ENCODE measurements at places on chromosomes 13 and 19.

GRCh38 chr13:37074703-37075102, 15.2 kb upstream of the SUPT20H start:
- DNase-seq, result peak; percentile 16

DNA sequence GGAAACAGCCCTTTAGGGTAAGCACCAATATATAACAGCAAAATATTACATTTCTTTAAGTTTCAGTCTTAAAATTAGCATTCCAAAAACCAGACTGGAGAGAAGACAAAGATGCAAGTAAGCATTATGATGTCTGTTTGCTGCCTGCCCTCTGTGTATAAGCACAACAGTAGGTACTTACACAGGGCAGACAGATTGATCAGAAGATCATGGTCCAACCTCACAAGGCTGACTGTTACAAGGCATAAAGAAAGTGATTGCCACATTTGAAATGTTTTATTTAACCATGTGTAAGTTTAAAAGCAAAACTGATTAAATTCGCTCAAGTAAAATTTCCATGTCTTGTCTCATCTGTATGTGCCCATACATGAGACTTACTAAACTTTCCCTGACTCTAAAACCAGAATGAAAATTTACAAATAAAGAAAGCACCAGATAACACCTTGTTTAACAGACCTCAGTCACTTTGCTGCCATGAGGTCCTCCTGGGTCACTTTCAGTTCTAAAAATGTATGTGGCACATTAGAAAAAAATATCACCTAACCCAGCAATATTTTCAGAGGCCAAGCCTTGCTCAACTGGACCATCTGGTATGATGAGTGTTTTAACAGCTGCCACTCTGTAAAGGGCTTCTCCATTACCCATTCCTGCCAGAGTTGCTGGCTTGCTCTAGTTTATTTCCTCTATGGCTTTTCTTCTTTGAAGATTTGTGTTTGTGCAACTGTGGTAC, 297.0 kb downstream of the RBM26 start:
- no peak for DNase-seq

- DNase-seq, result no peak
These were observed 7.0 kb downstream of the CALM3 start for GRCh38 chr19:46608178-46608577.

DNA sequence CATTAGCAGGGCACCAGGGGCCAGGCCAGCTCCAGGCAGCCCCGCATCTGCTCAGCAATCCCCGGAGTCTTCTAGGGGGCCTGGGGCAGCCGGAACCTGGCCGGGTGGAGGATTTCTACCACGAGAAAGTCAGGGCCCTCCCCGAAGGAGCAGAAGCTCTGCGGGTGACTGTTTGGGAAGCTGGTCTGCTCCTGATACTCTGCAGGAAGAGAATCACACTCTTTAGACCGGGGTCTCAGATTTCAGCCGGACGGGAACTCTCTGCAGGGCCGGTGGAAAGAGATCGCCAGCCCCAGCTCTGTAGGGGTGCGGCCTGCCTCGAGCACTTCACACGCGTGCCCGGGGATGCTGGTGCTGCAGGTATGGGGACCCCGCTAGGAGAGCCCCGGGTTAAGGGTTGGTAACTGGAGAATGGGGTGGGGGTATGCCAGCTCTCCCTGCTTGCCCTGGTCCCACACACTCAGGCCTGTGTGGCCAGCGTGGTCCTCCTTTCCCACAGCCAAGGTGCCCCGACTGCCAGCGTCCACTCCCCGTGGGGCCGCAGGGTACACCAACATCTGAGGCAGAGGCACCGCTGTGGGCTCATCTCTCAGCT, 20.1 kb downstream of the RASA3 start:
- no peak for DNase-seq

DNA sequence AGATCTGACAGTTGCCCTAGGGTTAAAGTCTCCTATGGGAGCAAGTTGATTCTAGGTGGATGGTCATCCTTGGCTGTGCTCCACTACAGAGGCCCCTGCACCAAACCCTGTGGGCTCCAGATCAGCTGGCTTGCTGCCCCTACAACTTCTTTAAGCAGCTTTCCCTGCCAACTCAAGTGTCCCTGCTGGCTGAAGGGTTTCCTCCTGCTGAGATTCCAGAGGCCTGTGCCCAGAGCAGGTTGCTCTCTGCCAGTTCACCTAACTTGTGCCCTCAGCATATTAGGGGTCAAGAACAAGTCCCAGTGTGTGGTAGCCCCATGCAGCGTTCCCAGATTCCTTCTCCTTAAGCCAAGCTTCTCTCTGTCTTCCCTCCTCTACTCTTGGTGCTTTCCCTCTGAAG, 85.6 kb downstream of the ZMYM2 start:
- DNase-seq, result no peak

GRCh38 chr19:38587562-38587961, 30.2 kb downstream of the MAP4K1 start:
- DNase-seq, result no peak

- DNase-seq, result no peak
These were observed 43.5 kb upstream of the NPAS1 start for GRCh38 chr19:46975925-46976782.

GRCh38 chr19:855566-856120, 3.5 kb downstream of the ELANE start:
- DNase-seq, result no peak

DNA sequence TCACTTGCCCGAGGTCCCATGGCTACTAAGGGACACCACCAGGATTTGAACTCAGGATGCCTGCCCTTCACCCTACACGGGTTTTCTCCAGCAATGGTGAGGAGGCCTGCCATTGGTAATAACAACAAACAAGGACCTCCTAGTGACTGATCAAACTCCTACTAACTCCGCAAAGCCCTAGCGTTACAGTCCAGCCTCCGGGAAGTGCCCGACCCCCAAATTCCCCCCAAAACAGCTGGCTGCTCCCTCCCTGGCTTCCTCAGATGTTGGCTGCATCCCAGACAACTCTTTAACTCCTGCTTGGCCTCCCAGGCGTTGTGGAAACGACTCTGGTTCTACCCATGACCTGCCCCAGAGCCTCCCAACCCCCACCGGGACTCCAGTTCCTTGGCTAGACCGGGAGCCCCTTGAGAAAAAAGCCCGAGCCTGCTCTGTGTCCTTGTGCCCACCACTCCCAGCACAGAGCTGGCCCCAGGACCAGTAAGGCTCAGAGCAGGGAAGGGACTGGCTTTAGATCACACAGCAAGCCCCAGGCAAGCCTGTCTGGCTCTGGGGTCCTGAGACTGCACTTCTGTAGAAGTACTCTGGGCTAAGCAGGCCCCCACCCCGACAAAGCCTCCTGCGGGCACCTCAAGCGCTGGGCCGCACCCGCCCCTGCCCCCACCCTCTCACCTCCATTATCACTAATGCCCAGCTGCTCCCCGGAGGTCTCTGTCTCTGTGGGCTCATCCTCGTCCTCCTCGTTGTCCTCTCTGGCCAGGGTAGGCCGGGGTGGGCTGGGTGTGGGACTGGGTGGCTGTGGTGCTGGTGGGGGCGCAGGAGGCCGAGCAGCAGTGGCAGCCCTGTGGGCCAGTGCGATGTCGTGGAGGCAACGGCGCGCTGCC, 4.7 kb downstream of the AKT1S1 start:
- no peak for DNase-seq

DNA sequence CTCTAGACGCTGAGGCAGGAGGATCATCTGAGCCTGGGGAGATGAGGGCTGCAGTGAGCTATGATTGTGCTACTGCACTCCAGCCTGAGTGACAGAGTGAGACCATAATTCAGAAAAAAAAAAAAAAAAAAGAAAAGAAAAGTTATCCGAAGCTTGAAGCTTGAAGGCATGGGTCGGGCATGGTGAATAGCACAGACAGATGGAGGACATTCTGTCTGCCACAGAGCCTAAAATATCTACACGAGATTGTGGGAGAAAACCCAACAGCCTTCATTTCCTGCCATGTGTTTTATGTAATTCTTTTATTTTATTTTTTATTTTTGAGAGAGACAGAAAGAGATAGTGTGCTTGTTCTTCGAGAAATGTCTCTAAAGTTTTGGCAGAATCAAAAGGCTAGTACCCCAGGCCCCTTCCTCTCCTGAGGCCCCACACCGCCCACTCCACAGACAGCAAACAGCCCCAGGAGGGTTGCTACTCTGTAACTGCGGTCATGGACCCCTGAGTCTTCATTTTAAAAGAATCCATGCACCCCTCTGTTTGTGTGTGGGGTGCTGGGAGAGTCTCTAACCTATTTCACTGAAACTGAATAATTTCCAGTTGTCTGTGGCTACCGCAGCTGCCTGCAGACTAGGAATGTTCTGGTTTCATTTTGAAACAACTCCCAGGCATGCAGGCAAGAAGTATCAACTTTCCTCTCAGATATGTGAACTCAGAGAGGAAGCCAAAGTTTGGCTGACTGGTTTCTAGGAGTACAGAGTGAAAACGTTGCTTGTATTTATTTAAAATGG, 38.4 kb upstream of the RCBTB2 start:
- peak; percentile 39 for DNase-seq

- DNase-seq, result no peak
These were observed 12.0 kb downstream of the POLR2E start for GRCh38 chr19:1082928-1083816.

- no peak for DNase-seq
These were observed 8.2 kb upstream of the PAN3 start for GRCh38 chr13:28129911-28130693.

DNA sequence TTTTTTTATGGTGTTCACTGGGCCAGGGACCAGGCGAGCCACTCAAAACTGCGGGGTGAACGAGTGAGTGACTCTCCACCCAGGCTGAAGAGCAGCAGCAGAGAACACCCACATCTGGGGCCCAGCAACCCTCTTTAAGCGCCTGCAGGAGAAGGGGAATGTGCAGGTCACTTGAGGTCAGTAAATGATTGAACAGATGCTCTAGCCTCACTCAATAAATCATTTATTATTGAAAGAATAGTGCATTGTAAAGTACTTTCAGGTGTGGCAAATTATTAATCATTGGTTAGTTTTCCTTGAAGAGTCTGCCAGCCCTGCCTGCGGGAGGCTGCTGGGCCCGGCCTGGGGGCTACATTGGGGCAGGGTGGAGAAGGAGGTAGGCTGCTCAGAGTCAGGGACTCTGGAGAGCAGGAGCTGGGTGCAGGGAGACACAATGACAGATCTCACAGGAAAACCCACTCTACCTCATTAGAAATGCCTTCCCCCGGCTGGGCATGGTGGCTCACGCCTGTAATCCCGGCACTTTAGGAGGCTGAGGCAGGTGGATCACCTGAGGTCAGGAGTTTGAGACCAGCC, 42.5 kb downstream of the ABCC4 start:
- DNase-seq, result no peak

GRCh38 chr13:25375727-25376358, 4.1 kb downstream of the ATP8A2 start:
- peak; percentile 54 for DNase-seq
